ENCODE measurements at places on chromosomes 13 and 19.

DNA sequence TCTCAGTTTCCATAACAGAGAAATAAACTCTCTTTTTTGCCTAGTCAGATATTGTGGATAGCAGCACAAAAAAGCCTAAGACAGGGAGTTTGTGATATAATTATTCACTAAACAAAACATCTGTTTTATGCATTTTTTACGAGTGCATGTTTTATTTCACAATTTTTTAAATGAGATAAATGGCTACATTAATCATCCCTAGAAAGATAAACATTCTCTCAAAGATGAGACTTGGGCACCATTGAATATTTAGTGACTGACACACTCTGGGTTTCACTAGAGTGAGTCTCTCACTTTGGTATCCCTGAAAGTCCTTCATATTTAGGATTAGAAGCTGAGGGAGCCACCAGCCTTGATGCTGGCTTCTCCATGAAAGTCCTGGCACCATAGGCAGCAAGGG, 74.3 kb upstream of the LRCH1 start:
- no peak for DNase-seq

- DNase-seq: no peak
These were observed 42.6 kb upstream of the ADGRL1 start for GRCh38 chr19:14248578-14249011.

- peak; percentile 9 for DNase-seq
These were observed at the start of gene F2RL3 for GRCh38 chr19:16888629-16889365. Gene F2RL3, plus strand, starts transcription at chr19:16888999. Its CDS starts 191 bp downstream, at chr19:16889190.

DNA sequence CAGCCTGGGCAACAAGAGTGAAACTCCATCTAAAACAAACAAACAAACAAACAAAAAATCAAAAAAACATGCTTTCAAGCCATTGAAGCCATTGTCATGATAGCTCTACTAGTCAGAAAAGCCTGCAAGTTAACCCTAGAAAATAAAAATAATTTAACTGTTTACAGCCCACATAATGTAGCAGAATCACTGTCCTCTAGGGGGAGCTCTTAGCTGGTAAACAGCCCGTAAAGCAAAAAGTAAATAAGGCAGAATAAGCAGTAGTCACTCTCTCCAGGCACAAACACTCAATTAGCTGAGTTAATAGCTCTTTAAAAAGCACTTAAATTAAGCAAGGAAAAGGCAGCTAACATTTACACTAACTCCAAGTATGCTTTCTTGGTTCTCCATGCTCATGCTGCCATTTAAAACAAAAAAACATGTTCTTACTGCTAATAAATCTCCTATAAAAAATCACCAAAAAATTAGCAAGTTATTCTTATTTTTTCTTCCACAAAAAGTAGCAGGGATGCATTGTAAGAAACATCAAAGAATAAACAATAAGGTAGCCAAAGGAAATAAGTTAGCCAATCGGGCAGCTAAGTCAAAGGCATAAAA, 11.3 kb downstream of the LILRB4 start:
- no peak for DNase-seq

DNA sequence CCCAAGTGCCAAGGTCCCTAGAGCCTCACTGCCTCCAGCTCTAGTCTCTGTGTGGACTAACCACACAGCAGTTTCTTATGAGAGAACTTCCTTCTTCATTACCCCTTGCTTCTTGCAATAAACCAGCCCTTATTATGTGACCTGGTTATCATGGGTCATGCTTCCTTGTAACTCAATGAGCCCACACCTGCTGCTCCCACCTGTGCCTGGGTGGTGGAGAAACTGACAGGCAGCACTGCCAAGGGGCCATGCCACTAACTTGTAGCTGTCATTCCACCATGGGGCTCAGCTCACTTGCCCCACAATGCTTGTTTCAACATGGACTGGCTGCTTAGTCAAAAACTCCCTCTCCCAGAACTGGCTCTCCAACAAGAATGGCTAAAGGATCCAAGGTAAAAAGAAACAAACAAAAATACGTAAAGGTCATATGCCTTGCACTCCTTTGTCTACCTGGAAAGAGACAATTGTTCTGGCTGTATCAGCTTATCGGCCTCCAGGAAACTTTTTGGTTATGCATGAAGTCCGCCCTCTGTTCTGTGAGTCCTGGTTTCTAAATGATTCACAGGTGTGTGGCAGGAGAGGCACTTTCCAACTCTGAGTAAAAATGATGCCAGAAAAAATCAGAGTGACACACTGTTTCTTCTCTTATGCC, 446.4 kb downstream of the COG6 start:
- DNase-seq: no peak

DNA sequence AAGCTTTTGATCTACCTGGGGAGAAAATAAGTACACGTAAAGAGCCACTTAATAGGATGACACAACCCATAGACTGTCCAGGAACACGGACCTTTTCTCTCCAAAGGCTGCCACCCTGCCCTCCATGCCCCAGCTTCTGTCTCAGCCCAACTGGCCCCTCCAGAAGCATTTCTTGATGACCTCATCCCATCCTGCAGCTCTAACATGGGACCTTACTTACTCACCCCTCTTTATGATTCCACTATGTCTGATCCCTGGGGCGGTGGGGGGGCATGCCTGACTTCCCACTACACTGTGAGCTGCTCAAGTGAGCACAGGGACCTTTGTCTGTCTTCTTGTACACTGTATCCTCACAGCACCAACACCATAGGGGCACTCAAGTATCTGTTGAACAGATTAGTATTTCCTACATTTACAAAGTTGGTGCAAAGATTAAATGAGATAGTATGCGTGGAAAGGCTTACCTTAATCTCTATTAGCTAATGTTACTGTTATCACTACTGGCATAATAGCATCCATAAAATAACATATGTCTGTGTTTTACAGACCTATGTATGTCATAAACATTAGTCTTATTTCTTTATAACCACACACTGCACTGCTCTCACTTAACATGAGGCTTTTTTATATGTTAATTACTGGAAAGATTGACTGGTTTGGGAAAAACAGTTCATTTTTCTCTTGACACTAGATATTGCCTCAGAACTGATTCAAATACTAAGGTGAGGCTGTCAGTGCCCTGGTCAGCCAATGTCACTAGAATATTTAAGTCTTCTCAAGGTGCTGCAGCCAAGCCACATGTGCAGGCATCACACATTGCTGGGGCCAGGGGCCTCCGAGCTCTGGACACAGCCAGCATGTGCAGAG, 100.9 kb downstream of the FOXO1 start:
- no peak for DNase-seq

- DNase-seq: no peak
These were observed 26.8 kb downstream of the SAFB2 start for GRCh38 chr19:5595745-5596144.

- DNase-seq: no peak
These were observed 420.4 kb downstream of the NDFIP2 start for GRCh38 chr13:79901336-79901735.

- no peak for DNase-seq
These were observed 27.5 kb upstream of the UBE2L5 start for GRCh38 chr13:30394751-30395191.

- no peak for DNase-seq
These were observed 112.5 kb downstream of the KLF5 start for GRCh38 chr13:73171271-73171682.

DNA sequence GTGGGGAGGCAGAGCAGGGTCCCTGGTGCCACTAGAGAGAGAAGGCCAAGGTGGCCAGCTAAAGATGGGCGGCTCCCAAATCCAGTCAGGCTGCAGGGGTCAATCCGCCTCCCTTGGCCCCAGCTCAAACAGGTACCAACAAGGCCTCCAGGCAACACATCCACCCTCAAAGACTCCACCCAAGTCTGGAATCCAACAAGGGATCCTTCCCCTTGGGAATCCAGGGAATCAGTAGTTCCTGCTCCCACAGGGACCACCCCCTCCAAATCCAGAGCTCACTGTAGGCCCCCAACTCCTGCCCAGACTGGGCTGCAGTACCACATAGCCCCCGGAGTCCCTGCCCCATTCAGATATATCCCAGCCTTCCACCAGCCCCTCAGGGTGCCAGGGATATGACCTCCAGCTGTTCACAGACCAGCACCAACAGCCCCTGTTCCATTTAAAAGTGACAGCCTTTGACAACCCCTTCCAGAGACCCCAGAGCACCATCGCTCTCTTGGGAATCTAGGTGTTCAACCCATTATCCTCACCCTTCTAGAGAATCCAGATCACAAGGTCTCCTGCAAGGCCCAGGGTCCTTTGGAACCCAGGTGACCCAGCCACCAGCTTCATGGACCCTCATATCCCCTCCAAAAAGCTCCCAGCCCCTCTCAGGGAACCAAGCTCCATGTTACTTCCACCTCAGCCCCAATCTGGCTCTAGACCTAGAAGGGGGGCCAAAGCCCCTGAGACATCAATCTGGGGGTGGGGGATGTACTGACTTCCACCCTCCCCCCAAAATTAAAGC, 3.2 kb downstream of the ERF start:
- no peak for DNase-seq

DNA sequence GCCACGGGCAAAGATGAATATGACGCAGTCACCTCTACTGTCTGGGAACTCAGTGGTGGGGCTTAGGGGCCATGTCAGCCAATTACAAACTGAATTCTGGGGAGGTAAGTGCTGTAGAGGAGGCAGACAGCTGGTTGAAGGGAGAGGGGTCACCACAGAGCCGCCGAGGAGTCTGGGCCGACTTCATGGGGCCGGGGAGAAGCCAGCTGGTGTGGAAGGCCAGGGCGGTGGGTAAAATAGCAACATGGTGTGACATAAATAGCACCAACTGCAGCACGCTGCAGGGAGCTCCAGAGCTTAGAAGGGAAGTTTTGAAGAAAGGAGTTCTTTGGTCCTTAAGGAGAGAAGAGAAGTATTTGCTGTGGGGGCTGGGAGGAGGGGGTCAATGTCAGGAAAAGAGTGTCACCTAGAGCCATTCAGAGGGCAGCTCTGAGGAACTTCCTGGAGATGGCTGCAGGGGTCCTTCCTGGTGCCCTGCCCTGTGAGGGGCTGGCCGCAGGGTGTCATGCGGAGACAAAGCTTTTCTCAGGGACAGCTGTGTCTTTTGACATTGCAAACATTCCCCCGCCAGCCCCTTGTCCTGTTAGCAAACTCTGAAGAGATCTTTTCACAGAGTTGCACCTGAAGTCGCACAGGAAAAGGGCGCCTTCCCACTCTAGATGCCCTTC, 6.4 kb downstream of the METTL21C start:
- DNase-seq: no peak

- DNase-seq: no peak
These were observed 12.1 kb upstream of the HAS1 start for GRCh38 chr19:51735759-51736449.

DNA sequence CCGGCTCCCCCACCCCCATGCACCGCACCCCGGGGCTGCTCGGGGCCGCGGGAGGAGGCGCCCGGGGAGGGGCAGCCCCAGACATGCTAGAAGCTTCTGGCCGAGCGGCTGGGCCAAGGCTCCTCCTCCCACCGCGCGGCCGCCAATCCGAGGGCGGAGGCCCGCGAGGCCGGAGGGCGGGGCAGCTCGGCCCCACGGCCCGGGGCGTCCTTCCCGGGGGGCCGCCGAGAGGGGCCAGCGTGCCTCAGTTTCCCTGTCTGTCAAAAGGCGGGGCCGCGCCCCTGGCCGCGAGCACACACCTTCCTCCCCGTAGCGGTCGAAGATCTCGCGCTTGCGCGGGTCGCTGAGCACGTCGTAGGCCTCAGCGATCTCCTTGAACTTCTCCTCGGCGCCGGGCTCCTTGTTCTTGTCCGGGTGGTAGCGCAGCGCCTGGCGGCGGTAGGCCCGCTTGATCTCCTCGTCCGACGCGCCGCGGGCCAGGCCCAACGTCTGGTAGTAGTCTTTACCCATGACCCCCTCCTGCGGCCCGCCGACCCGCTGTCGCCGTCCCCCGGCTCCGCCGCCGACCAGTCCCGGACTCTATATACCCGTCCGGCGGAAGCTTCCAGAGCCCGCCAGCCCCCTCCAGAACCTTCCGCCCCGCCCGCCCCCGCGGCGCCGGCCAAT, at the start of gene DNAJB1:
Gene DNAJB1 (minus strand): TSS at position 558 of the 666 bp plus-strand sequence. CDS start 48 bp downstream, at position 510.
- no peak for DNase-seq

- peak; percentile 31 for DNase-seq
These were observed 45.2 kb upstream of the RANBP3 start for GRCh38 chr19:6023085-6023682.

DNA sequence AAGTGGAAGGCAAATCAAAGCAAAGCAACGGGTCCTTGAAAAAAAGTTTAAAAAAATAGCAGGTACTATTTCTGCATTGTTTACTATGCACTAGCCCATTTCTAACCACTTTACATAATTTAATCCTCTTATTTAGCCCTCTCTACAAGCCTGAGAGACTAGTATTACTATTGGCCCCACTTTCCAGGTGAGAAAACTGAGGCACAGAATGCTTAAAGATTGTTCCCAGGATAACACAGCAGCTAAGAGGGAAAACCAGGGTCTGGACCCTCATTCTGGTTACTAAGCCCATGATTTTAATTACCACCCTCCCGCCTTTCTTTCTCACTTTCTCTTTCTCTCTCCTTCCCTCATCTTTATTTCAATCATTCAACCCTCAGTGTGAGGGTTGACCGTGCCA, 5.7 kb downstream of the ZSWIM9 start:
- DNase-seq: no peak

- no peak for DNase-seq
These were observed 12.2 kb upstream of the CCDC97 start for GRCh38 chr19:41297628-41298347.

DNA sequence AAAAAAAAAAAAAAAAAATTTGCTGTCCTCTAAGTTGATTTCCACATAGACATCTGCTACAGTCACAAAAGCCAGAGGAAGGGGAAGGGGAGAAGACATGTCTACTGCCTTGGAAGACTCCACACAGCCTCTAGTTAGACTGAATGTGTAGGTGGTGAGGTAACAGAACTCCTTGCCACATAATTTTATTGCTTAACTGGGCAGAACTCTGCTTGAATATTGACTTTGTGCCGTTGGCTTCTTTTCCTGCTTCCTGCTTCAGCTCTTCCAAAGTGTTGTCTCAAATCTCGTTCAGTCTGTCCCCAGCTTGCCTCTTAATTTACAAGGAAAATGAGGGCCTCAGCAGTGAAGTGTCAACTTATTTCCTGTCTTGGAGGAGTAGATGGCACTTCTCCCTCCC, 37.1 kb downstream of the ESD start:
- DNase-seq: no peak

- no peak for DNase-seq
These were observed 764.9 kb downstream of the LIG4 start for GRCh38 chr13:107450431-107450830.

GRCh38 chr19:37329686-37330085, 41.2 kb upstream of the ZNF527 start:
- no peak for DNase-seq

DNA sequence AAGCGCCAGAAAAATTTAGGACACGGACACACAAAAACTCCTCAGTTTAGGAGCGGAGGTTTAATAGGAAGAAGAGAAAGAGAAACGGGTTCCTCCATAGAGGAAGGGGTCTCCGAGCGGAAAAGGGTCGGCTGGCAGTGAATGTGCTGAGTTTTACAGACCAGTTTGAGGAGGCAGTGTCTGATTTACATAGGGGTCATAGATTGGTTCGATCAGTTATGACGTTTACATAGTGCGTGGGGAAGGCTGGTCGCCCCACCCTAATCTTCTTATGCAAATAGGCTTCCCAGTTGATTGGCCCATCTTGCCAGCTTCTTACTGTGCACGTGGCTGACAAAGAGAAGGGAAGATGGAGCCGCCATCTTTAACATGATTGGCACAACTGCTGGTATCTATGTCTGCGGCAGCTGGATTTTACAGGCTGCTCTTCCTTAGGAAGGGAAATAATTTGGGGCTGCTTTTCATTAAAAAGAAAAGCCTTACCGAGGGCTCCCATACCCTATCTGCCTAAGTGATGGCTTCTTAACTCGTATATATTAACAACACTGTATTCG, 1.2 kb upstream of the ZNF225 start:
- peak; percentile 53 for DNase-seq
